Activated CD4-positive, alpha-beta memory T cell treated with anti-CD3 and anti-CD28 coated beads, Interleukin-2, amount 10 ng/mL, durations not matched to agents 7 days and 5 days (primary cell): ENCODE measurements at places on chromosomes 5 and 9. TPM values are rescaled to one million over a fixed set of nuclear protein-coding genes. Genes with fewer than 3 reads are reported as not detected.

Gene TAF1L
- total RNA-seq, result 0.05 TPM

DNA sequence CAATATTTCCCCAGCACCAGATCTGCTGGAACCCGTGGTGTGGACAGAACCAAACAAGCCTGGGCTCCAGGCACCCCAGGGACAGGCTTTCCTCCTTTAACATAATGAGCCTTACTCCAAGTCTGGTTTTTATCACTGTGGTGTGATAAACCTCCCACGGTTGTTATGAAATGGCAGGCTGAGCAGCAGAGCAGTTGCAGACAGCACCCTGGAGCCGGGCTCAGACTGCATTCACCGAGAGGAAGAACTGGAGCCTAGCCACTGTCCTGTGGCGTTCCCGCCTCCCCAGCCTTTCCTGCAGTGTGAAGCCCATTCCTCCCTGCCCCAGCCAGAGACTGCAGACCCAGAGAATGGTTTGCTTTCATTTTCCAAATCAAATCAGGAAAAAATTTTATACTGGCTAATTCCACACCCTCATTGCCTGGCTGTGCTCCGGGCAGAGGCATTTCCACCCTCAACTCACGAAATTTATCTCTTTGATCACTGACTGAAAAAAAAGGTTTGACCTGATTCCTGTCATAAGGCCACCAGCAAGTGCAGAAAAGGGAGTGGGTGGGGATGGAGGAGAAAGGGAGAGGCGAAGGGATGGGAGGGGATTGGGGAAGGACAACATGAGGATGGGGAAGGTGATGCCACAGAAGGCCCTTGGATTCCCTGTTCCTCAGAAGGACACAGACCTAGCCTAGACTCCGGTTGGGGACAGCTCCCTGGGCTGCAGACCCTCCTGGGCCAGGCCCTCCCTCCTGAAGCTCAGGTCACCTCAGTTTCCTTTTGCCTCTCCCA is 18.9 kb downstream of the IPPK start:
- no peak for DNase-seq

Gene PCDHB15
- total RNA-seq, result not detected

DNA sequence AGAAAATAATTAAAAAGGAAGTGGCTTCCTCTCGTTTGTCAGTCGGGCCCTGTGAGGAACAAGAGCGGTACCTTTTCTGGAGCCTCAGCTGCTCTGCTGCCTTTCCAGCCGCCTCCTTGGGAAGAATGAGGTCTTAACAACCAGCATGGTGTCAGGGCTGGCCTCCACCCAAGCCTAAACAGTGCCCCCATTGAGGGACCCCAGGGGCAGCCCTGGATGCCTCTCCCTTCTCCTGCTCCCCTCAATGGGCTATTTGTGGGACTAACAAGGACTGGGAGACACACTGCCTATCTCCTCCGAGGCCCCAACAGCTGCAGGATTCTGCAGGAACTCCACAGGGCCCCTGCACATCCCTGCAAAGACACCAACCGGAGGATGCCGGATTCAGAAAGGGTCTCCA is 155.4 kb upstream of the MAP3K1 start:
- DNase-seq, result no peak
